ENCODE measurements at places on chromosomes 6 and 20.

GRCh38 chr6:14635934-14636591 is 518.5 kb downstream of the CD83 start:
- DNase-seq = no peak

- no peak for DNase-seq
Measured at GRCh38 chr20:24432046-24432442, 37.4 kb upstream of the SYNDIG1 start.

DNA sequence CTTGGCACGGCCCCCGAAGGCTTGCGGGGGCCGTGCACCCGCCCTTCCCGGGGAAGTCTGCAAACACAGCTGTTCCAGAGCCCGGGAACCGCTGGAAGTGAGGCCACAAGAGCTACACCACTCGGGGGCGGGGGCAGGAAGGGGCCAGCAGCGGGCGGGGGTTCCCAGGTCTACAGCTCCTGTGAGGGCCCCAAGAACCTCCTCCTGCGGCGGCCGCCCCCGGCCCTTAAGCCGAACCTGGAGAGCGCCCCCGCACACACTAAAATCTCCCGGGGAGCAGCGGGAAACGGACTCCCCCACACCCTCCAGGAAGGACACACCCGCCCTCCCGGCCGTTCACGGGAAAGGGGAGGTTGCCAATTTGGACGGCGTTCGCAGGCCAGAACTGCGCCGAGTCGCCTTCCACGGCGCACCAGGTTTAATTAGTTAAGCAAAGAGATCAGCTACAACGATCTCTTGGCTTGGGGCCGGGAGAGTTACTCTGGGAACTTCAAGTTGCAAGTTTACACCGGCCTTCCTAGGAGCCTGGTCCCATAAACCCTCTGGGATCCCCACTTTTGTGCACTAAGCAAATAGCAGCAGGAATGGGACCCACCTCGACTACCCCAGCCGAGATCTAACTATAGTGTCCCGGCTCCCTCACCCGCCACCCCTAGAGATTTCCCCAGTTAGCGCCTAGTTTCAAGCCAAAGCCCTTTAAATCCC is 1.7 kb downstream of the JAG1 start:
- DNase-seq = no peak

- DNase-seq = peak; percentile 75
Measured at GRCh38 chr6:133240511-133241085, 559 bp upstream of the EYA4 start.

All from SW 1271 (cell line).